ENCODE measurements at places on chromosomes 7 and 10. TPM values are rescaled to one million over a fixed set of nuclear protein-coding genes. Genes with fewer than 3 reads are reported as not detected.
A peak's percentile ranks its signal among the peaks of the same experiment; 100 is the strongest.

- DNase-seq, result no peak
- peak overlapping the region; percentile 52 for H3K27ac ChIP-seq
- H3K4me3 ChIP-seq, result no peak overlapping the region
Observed at GRCh38 chr10:104099269-104099668, 13.6 kb upstream of the COL17A1 start.

DNA sequence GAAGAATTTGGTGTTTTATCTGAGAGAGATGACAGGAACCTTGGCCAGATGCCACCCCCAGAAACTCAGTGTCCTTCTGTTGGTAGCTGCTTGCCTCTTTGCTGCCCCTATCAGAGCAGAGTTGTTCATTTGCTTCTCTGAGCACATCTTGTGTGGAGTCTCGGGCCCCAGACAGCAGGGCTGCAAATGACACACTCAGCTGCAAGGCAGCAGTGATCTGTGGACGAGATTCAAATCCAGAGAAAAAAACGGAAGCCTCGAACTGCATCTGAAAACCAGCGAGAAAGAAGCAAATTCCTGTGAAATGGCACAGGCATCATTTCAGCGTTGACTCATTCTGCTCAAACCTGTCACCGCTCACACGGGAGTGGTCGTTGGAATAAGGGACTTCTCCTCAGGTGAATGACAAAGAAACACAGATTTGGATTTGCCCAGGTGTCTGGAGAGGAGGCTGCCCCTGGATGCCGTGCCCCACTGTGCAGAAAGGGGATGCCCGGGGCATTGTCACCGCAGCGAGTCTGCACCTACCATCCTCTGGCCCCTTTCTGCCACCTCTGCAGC is 144.7 kb downstream of the PFKFB3 start:
- H3K27ac ChIP-seq, result peak overlapping the region; percentile 57
- peaks cover 25% of the 10 kb centered on the region for H3K4me1 ChIP-seq
- DNase-seq, result peak; percentile 33
- H3K27me3 ChIP-seq, result peaks cover 15% of the 10 kb centered on the region
- no peaks in the 10 kb centered on the region for H3K36me3 ChIP-seq

GRCh38 chr10:24779737-24780136 is 56.0 kb upstream of the ARHGAP21 start:
- H3K4me3 ChIP-seq, result no peak overlapping the region
- H3K27me3 ChIP-seq, result peaks cover 3% of the 10 kb centered on the region
- no peak for DNase-seq
- H3K36me3 ChIP-seq, result no peaks in the 10 kb centered on the region
- no peak overlapping the region for H3K27ac ChIP-seq

DNA sequence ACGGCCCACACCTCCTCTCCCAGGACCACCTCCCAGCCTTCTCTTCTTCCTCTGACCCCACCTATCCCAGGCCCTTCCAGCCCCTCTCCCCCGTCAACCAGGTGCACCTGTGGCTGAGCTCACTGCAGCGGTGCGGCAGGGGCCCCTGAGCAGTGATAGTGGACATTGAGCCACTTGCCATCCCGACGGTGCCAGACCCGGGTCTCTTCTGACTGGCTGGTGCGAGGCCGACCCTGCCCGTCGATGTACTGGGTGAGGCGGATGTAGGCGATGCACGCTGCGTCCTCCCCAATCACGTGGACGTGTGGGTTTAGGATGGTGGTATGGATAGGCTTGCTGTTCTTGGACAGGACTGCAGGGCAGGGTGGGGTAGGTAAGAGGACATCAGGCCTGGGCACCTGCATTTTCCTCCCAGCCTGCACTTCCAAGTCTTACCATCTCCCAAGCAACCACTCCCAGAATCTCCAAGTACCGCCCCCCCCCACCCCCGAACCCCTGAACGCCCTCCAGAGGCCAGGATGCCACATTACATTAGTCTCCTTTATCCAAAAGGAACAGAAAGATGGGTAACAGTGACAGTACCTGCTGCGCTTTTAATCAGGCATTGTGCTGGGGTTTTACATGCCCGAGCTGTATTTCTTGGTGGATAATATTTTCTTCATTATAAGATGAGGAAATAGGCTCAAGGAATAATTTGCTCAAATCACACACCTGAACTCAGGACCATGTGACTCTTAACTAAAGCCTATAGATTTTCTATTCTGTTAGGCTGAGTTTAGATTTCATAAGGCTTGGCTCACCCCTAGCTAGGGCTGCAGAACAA is 3.7 kb upstream of the NDST2 start:
- H3K36me3 ChIP-seq, result peaks cover 19% of the 10 kb centered on the region
- DNase-seq, result no peak
- no peak overlapping the region for H3K4me3 ChIP-seq
- peaks cover 44% of the 10 kb centered on the region for H3K4me1 ChIP-seq
- H3K27me3 ChIP-seq, result no peaks in the 10 kb centered on the region

GRCh38 chr10:5590816-5591215 is 66.1 kb downstream of the CALML3 start:
- DNase-seq, result no peak
- peaks cover 9% of the 10 kb centered on the region for H3K36me3 ChIP-seq
- H3K27me3 ChIP-seq, result peaks cover 2% of the 10 kb centered on the region
- no peak overlapping the region for H3K27ac ChIP-seq

Gene CYP2C18
- not detected for total RNA-seq

GRCh38 chr7:47465191-47465590 is 116.7 kb downstream of the TNS3 start:
- no peaks in the 10 kb centered on the region for H3K36me3 ChIP-seq
- peaks cover 1% of the 10 kb centered on the region for H3K27me3 ChIP-seq
- peaks cover 30% of the 10 kb centered on the region for H3K4me1 ChIP-seq

Gene ICA1
- not detected for total RNA-seq

- H3K36me3 ChIP-seq, result no peaks in the 10 kb centered on the region
- no peaks in the 10 kb centered on the region for H3K27me3 ChIP-seq
- H3K4me3 ChIP-seq, result no peak overlapping the region
Observed at GRCh38 chr7:97075928-97076327, 41.6 kb upstream of the SDHAF3 start.

Gene ELN
- total RNA-seq, result 4.7 TPM

GRCh38 chr7:76225951-76226350 is 24.3 kb downstream of the SRRM3 start:
- H3K36me3 ChIP-seq, result no peaks in the 10 kb centered on the region
- no peak overlapping the region for H3K27ac ChIP-seq
- peaks cover 3% of the 10 kb centered on the region for H3K27me3 ChIP-seq
- no peak overlapping the region for H3K4me3 ChIP-seq
- no peaks in the 10 kb centered on the region for H3K4me1 ChIP-seq

Gene PAOX
- total RNA-seq, result 3.6 TPM
